PC-9 (cell line): ENCODE measurements at places on chromosomes 4 and X. TPM values are rescaled to one million over a fixed set of nuclear protein-coding genes. Genes with fewer than 3 reads are reported as not detected.

Gene LDB2
- total RNA-seq = not detected in 2 replicates

Gene USP46
- 13.8 and 17.1 TPM in 2 replicates for total RNA-seq

GRCh38 chr4:2859514-2859913, 15.9 kb downstream of the ADD1 start:
- DNase-seq = no peak

Gene CITED1
- total RNA-seq = not detected in 2 replicates

Gene SLC10A3
- 38.3 and 54.9 TPM in 2 replicates for total RNA-seq

DNA sequence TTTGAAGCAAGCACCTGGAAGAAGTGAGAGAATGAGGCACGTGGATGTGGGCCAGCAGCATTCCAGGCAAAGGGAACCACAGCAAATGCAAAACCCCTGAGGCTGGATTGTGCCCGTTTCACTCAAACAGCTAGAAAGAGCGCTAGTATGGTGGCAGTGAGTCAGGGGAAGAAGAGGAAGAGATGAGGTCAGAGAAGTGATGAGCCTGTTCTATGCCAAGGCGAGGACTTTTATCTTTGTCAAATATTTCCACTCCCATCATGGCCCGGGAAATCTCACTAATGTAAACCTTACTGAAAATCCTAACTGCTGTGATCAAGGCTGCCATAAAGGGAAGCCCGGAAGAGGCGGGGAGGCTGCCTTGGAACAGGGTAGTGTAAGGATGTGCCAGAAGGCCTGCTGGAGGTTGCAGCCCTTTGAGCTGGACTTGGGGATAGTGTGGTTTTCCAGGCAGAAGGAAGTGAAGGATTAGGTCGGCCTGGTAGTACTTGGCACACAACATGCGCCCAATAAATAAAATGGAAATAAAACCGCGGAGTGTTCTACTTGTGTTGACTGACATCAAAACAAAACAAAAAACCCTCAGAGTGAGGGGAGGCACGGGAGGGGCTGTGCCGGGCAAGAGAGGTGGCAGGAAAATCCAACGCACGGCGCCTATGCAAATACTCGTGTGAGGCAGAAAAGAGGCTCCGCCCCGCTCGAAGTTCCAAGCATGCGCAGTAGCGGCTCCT, 1.2 kb upstream of the CDK16 start:
- peak; percentile 68 for DNase-seq

Gene KLHL13
- not detected in 2 replicates for total RNA-seq
